ENCODE measurements at places on chromosomes 2 and 18.
A peak's percentile ranks its signal among the peaks of the same experiment; 100 is the strongest.

DNA sequence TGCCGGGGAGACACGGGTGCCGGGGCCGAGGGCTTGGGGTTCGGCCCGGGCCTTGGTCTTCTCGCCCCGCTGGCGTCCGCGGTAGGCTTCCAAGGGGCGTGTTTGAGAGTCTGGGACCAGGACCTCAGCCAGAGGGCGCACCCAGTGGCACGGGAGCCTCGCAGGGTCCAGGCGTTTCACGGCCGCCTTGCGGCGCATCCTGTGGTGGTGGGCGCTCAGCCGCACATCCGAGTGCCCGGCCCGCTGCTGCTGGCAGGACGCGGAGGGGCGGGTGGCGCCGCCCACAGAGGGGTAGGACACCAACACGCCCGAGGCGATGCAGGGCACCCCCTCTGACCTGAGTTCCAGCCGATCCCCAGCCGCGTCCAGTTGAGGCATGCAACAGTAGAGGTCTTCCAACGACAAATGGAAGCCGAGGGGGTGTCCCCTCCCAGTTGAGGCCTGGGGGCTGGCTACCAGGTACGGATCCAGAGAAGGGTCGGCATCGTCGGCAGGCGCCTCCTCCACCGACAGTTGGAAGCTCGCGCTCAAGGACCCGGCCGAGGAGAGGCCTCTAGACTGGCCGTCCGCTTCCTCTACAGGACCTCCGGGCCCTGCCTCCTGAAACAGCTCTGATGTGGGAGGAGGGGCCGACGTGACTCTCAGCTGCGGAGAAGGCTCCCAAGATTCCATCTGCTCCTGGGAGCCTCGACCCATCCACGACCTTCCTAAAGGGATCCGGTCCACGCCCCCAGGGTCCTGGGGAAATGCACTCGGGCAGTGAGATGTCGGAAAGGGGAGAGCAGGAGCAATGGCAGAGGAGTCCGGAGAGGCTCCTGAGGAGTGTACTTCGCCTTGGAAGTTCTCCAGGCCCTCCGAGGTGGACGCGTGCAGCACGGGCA, 6.3 kb downstream of the C2orf81 start:
- no peak for DNase-seq

DNA sequence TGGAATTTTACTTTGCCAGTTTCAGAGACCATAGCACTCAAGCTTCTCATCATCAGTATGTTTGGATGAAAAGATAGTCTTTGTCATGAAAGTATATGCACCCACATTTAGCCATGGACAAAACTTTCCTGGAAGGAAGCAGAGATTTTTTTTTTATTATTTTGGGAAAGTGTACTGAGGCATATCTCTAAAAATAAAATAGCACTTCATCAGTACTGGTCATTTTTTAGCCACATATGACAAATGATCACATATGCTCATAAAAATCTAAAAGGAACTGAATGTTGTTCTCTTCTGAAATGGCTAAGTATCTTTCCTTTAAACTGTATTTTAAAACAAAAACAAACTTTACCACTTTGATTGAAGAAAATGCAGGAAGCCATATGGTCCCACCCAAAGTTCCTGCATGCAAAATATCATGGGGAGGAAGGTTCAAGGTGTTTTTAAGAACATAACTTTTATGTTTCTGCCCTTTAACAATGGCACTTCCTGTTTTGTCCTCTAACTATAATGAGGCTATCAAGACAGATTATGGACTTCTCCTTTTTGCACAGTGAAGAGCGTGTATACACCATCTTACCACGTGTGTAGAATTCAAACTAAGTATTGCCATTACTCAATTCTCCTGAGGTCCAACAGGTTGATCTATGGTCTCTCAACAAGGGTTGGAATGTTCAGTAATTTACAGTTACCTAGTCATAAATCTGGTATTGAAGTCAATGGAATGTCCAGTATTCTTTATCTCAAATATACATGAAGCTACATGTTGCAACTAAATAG, 77.1 kb upstream of the SLC39A10 start:
- DNase-seq = no peak

GRCh38 chr2:35526741-35527140, 828.8 kb upstream of the CRIM1 start:
- peak; percentile 5 for DNase-seq

DNA sequence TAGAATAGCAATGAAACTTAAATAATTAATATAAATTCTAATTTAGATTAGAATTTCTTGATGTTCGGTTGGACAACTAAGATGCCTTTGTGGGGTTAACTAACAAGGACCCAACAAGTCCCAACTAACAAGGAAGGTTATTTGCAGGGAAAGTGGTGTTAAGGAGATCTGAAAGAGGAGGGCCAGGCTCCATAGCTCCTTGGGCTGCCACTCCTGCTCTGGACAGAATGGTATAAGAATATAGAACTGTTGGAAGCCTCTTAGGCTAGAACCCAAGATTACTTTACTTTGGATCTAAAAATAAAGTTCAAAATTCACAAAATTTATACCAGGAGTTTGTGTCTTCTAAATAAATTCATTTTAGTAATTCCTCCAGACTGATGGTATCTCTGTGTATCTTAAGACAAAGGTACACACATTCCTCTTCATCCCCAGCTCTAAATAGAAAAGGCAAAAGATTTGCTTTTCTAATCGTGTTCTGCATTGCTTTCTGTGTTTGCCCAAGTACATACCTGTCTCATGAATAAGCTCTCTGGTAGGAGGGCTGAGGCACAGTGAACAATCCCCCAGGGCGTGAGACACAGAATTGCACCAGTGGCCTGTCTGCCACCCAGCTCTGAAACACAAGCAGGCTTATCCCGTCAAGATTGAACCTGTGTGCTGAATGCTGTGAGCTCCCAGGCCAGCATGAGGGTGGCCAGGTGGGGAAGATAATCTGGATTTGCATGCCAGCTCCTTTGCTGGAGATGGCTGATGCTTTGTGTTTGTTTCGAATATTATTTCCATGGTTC, 176.0 kb downstream of the ACKR3 start:
- DNase-seq = peak; percentile 93

DNA sequence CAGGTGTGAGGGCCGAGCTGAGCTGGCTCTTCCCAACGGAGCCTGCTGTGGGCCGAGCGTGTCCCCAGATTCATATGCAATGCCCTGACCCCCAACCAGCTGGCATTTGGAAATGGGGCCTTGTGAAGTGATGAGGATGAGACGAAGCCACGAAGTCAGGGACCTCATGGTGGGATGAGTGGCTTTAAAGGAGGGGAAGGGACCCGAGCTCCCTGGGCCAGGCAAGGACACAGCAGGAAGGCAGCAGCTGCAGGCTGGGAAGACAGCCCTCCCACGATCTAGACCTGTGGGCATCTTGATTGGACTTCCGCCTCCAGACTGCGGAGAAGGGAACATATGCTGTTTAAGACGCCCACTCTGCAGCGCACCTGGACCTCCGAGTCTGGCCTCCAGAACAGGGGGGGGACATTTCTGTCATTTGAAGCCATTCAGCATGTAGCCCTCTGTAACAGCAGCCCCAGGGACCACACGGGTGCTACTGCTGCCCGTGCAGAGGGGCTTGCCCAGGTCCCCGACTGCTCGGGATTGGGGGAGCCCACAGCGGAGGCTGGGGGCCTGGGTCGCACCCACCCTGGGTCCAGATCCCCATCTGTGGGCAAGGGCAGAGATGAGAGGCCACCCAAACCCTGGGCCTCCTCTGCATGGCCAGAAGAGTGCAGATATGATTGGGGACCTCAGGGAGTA, 27.2 kb downstream of the KIF1A start:
- no peak for DNase-seq

- DNase-seq = no peak
Observed at GRCh38 chr2:105611811-105612424, 132.8 kb upstream of the NCK2 start.

DNA sequence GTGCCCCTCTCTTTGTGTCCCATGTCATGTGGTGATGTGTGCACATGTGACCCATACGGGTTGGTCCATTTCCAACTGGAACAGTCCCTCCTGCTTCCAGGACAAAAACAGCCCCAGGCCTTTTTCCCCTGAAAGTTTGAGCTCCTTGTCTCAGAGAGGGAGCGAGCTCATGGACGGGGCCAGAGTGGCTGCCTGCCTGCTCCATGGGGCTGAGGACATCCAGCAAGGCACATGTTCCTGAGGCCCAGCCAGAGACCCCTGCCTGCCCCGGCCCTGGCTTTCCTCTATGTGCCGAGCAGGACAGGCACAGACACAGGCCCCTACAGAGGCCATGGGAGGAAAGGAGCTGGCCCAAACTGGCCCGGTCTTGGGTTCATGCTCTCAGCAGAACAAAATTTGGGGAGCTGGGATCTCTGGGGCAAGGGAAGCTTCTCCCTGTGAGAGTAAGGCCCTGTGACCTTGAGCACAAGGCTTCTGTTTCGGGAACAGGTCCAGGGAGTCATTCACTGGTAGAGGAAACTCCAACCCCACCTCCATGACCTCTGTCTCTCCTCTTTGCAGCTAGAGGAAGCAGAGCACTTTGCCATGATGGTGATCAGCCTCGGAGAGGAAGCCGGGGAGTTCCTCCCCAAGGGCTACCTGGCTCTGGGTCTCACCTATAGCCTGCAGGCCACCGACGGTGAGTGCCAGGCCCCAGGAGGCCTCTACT, 105.8 kb upstream of the MCFD2 start:
- no peak for DNase-seq

GRCh38 chr2:12579018-12579417, 137.7 kb upstream of the TRIB2 start:
- no peak for DNase-seq

- peak; percentile 33 for DNase-seq
Observed at GRCh38 chr2:8248623-8248957, 433.3 kb upstream of the ID2 start.

DNA sequence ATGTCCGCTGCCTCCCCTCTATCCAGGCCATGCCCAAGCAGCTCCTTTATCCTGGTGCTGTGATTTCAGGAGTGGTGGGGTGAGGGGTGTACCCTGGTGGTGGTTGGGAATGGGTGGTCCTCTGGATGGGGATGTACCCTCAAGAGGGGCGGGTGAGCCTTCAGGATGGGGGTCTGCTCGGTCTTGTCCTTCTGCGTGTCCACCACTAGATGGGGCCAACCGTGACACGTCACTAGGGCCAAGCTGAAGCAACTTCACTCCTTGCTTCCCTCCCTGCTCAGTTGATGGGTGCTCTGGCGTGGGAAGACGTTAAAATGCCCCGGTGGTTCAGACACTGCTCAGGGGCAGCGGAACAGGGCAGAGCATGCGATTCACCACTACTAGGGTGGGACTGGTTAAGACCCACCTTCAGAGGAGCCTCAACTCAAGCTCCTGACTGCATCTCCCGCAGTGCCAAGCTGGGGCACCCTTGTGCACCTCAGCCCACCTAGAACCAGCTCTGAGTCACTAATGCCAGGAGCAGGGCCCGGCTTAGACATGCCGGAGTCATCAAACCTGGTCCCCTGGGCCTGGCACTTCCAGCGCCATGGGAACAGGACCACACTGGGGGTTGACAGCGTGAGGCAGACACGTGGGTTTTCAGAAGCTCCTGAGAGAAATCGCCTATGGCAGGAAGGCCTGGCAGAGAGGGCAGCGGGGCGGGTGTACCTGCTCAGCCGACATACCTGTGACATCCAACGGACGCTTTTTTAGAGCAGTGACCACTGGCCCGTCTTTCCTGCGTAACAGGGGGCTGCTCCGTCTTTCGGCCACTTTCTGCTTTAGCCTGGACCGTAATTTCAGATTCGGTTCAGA, 256.7 kb downstream of the HDAC4 start:
- peak; percentile 46 for DNase-seq

- DNase-seq = no peak
Observed at GRCh38 chr2:221204699-221205098, 367.4 kb downstream of the EPHA4 start.

DNA sequence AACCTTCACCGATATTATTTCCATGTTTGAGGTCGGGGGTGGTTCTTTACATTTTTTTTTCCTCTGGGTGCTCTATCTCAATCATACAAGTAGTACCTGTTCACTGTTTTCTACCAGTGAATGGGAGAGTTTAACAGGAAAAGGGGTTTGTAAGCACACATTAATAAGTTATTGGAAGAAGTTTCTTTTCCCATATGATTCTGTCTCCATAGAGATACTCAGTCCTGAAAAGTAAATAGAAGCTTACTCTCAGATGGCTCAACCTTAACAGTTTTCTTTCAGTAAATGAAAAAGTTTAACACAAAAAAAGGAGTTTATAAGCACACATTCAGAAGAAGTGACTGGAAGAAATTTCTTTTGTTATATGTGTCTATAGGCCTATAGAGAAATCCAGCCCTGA, 995.6 kb upstream of the SLC39A10 start:
- no peak for DNase-seq

DNA sequence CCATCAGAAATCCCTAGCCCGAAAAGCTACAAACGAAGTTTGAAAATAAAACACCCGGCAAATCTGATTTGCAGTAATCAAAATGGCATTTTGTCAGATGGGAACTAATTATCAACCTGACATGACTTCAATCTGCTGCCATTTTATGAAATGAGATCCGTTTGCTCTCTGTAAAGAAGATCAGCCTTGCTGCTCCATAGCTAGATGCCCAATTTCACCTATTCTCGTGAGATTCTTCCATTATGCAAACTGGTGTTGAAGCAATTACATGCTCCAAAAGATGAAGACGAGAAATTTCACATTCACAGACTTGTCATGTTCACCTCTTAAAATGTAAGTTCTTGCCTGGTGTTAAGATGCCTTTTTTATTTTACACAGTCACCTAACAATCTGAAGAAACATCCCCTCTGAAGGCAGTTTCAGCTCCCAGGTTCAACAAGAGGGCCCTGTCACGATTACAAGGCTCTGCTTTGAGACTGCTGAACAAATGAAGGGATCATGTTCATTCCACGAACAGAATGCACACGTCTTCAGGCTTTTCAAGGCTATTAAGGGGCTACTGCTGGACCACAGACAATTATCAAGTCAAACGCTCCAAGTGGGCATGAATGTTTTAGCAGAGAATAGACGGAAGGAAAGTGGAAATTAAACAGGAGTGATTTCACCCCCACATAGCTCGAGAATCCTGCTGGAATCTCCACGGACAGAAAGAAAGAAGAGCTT, 172.6 kb upstream of the PID1 start:
- no peak for DNase-seq

- no peak for DNase-seq
Observed at GRCh38 chr2:2683606-2684224, 352.6 kb upstream of the MYT1L start.

- no peak for DNase-seq
Observed at GRCh38 chr2:237425320-237425719, 11.4 kb upstream of the COL6A3 start.

All from astrocyte of the spinal cord (primary cell).